ENCODE measurements at places on chromosomes 1 and 21.

- DNase-seq = no peak
Measured at GRCh38 chr1:78980511-78980910, 26.0 kb downstream of the ADGRL4 start.

- DNase-seq = no peak
Measured at GRCh38 chr1:151352021-151352718, 5.1 kb upstream of the RFX5 start.

DNA sequence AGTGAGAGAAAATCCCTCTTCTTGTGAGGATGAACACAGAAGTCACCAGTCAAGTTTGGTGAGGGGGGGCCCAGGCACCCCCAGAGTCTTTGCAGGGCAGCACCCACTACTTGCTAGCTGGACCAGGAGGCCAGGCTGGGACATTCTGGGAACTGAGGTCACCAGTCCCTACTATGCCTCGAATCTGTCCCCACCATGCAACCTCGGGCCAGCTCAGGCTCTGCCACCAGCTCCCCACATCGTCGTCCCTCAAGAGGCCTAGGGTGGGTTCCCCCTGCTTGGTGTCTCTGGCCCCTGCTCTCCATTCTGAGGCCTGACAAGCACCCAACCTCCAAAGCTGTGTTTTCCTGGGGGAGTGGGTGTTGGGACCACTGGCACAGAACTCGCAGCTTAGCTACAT lies 22.2 kb upstream of the ZNF678 start:
- no peak for DNase-seq

DNA sequence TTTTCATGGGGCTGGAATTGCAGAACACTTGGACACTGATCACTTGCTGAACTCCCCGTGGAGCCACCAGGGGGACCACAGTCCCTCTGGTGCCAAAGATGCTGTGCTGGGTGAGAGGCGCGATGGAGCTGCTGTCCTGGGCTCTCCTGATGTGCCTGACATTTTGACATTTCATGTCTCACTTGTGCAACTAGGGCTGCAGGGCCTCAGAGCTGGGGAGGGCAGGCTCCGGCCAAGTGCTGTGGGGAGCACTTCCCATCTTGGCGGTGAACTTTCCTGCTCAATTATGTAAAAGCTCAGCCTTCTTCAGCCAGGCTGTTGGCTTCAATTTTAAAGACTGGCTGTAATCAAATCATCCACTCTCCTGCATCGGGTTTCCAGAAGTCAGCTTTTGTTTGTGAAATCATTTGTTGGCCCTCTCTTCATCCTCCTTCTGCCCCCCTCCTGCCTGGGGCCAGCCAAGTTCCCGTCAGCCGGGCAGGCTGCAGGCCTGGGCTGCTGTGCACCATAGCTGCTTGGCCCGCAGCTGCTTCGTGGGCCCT lies 36.8 kb downstream of the KCNAB2 start:
- peak; percentile 48 for DNase-seq

DNA sequence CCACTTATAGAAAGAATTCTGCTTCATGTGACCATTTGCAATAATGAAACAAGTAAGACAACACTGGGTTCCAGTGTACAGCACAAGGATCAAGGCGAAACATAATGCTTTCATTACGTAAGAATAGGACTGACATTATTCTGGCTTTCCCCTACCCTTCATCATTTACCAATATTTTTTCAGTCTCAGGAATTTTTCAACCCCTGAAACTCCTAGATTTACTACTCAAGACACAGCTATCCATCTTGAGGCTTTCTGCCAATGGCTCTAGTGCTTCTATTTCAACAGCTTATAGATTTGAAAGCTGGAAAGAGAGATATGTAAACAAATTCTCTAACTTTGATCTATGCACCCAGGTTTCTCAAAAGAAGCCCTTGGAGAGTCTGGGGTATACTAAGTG lies 48.4 kb downstream of the WLS start:
- DNase-seq = peak; percentile 43

DNA sequence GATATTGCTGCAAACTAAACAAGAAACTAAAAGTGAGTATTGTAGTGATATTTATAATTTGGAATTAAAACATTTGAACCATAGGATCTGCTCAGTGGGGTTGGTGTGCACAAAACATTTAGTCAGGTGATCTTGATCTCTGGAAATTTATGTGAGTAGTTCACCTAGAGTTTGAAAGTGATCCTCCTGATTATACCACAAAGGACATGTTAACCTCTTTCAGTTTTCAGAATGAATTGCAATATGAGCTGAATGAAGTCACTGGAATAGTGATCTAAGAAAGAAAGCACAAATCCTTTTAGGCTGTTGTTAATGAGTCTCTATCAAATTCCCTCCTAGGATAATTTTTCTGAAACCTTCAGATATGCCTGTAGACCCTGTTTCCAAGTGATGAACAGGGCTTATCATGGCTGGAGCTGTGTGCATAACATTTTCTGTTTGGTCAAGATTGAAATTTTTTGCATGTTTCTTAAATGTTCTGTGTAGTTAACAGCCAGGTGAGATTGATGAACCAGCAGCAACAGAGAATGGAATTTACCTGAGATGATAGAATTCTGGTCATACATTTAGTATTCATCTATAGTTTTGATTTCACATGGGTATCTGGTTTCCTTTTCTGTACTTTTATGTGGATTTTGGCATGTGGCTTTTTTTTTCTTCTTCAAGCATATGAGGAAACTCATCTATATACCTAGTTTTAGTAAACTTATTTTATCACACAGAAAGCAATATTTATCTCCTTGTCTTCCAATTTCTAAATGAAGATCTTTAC lies 25.5 kb downstream of the CDC14A start:
- DNase-seq = no peak

DNA sequence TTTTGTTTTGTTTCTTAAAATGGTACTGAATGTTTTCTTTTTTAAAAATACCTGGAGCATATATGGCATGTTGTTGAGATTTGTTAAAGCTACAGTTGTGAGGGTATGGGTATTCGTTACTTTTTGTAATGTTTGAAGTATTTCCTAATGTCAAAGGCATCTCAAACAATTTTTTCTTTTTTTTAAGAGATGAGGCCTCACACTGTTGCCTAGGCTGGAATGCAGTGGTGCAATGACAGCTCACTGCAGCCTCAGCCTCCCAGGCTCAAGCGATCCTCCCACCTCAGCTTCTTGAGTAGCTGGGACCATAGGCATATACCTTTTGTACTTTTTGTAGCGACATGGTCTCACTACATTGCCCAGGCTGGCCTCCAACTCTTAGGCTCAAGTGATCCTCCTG lies 16.1 kb downstream of the CLCN6 start:
- DNase-seq = peak; percentile 53

DNA sequence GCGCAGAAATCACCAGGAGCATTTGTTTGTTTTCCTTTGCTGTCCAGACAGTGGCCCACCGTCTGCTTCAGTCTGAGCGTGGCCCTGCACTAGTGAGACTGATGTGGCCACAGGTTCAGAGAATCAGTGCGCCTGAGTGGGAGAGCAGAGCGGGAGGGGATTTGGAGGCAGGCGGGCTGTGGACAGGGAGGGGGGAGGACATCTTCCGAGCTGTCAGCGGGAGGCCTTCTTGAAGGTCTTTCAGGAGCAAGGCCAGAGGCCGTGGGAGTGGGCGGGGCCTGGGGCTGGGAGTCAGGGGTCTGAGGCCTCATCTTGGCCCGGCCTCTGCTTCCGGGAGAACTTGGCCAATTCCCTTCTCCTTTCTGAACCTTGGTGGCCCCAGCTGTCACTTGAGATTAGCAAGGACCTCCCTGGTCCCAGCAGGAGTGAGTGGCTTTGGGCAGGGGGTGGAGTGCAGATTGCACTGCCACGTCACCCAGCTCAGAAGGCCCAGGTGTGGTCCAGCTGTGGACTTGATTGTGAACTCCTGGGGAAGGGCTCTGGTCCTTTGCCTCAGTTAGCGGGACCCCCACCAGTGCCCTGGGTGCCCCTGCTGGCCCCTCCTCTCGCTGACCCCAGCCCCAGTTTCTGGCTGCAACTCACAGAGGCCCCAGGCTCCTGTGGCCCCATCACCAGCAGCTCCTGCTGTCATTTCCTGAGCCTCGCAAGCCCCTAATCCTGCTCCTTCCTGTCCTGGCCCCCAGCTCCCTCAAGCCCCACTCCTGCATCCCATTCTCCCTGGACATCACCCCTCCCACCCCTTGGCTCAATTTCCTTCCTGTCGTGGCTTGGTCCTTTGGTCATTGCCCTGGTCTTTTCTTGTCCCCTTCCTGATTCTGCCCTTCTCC lies 8.4 kb downstream of the TNFRSF1B start:
- DNase-seq = no peak

DNA sequence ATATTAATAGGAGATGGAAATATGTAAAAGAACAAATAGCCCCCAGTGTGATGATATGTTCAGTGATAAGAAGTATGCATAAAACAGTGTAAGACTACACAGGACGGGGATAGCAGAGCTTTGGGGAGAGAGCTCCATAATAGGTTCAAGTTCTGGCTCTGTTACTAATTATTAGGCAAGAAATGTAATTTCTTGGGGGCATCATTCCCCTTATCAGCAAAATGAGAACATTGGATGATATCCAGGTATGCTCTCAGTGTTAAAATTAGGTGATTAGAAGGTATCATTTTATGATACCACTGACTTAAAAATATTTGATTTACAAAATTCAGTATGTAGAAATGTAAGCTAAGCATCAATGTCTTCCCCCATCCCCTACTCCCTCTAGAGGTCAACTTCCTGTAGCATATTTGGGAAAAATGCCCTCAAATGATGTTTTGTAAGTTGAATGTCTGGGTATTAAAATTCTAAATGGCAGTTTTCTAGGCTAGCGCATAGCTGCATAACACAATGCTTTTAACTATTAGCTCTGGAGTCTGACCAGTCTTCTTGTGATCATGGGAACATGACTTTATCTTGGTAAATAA lies 585.7 kb upstream of the CAMK1G start:
- peak; percentile 45 for DNase-seq

- no peak for DNase-seq
Measured at GRCh38 chr1:229075217-229075616, 195.7 kb upstream of the RAB4A start.

GRCh38 chr1:78254517-78254916 lies 208.8 kb downstream of the GIPC2 start:
- DNase-seq = peak; percentile 9

DNA sequence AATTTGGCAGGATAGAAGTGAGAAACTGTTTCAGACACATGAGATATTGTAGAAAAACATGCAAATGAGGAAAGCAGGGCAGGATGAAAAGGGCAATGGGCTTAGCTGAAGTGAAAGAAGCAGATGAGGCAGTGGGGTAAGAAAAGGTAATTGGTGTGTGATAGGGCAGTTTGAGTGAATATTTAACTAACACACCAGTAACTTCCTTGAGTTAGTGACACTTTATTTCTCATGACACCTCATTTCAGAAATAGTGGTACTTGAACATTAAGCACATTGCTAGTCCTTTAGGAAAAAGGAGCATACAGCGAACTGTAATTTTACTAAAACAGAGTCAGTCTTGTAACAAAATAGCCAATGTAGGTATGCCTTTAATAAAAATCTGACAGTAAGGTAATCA lies 415.0 kb downstream of the DPYD start:
- no peak for DNase-seq

DNA sequence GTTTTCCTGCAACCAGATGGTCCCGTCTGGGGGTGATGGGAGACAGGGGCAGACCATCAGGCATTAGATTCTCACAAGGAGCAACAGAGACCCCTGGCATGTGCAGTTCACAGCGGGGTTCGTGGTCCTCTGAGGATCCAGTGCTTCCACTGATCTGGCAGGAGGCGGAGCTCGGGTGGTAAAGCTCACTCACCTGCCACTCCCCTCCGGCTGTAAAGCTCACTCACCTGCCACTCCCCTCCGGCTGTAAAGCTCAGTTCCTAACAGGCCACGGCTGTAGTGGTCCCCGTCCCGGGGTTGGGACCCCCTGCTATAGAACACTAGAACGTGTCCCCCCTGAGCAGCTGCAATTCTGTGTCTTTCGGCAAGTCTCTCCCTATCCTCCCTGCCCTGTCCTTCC lies 4.6 kb downstream of the KRTAP10-12 start:
- no peak for DNase-seq

DNA sequence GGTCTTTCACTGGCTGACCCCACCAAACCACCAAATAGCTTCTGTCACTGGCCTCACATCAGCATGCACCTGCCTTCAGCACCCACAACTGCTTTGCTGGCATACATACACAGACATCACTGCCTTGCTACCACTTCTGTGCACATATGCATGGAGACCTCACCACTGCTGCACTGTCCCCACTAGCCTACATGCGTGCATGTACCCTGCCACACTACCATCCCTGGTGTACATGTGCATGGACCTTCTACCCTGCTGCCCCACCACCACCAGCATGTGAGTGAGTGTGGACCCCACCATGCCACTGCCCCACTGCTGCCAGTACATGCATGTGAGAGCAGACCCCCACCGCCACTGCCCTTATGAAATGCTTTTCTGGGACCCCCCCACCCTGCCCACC lies 6.1 kb downstream of the CD1C start:
- DNase-seq = no peak

DNA sequence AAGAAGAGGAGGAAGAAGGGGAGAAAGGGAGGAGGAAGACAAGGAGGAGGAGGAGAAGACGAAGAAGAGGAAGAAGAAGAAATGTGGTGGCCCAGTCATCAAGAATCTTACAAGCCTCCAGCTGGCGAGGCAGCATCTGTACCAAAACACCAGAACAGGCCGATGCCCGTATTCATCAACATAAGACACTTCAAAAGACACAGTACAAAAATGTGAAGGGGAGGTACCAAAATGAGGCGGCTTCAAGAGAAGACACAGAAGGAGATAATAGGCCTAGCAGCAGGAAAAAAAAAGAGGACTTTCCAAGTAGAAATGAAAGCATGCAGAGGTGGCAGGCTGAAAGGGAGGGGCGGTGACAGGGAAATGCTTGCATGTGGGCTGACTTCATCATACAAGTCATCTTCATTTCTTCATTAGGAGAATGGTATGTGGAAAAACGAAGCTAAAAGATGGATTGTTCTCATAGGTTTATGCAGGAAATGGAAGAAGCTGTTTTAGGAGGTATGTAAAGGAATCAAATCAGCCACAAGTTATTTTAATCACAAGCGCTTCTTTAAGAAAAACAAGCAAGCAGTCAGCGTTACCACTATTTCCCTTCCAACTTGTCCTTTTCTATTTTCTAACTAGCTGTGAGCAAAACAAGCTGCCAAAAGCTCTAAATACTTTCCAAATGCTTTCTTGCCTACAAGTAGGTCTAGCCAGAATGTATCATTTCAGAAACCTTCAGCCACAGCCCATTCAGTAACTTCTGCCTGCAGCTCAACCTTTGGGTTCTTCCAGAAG lies 192.3 kb downstream of the SLC45A1 start:
- peak; percentile 93 for DNase-seq

DNA sequence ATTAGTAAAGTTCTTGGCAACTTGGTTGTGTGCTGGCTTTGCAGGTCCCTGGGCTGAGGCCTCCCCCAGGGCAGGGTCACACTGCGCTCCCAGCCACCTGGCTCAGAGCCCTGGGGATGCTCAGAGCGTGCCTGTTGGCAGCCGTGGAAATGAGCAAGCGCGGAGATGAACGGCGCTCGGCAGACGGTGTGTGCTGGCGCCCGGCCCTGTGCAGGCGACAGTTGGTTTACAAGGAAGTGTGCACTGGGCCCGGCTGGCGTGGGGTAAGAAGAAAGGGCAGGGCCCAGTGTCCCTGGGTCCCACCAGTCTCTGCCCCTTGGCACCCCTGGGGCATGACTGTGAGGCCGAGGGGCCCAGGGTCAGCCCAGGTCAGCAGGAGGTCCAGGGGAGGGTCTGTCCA lies 25.7 kb upstream of the PEX10 start:
- no peak for DNase-seq

GRCh38 chr1:53069663-53070327 lies 7.8 kb downstream of the PODN start:
- no peak for DNase-seq

GRCh38 chr1:95504321-95504720 lies 270.3 kb downstream of the RWDD3 start:
- no peak for DNase-seq

Data from adipocyte (in vitro differentiated cells).